ENCODE measurements at places on chromosomes 3 and 15.

GRCh38 chr3:187946163-187946691 is 201.0 kb upstream of the BCL6 start:
- DNase-seq = peak; percentile 71

DNA sequence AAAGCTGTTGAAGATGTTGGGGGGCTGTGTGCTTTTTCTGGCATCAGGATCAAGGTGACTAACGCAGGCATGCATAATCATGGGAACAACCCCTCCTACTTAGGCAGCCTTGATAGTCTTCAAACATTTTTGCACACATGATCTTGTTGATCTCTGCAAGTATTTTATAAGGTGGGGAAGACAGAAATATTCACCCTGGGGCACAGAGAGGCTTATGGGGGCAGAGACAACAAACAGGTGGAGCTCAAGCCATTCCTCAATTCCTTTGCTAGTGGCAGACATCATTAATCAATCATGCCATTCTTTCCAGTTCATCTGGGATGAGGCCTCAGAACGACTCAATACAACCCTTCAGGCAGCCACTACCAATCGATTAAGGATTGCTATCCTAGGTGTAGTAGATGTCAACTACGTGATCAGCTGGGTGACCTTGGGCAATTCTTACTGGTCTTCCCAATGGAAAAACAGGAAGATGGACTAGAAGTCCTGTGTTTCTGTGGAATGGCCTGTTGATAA is 110.3 kb upstream of the SMAD3 start:
- no peak for DNase-seq

DNA sequence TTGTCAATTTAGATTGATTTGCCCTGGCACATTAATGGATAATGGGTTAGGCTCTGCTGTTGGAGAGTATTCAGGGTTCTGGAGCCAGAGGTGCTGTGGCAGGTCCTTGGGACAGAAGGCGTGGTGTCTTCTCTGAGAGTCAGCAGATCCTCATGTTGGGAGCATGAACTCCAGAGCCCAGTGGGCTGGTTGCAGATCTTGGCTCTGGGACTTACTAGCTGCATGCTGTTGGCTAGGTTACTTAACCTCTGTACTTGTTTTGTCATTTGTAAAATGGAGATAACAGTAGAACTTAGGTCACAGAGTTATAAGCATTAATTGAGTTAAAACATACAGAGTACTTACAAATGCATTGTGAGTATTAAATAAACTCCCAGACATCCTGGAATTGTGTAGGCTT is 77.6 kb downstream of the CCK start:
- DNase-seq = no peak

DNA sequence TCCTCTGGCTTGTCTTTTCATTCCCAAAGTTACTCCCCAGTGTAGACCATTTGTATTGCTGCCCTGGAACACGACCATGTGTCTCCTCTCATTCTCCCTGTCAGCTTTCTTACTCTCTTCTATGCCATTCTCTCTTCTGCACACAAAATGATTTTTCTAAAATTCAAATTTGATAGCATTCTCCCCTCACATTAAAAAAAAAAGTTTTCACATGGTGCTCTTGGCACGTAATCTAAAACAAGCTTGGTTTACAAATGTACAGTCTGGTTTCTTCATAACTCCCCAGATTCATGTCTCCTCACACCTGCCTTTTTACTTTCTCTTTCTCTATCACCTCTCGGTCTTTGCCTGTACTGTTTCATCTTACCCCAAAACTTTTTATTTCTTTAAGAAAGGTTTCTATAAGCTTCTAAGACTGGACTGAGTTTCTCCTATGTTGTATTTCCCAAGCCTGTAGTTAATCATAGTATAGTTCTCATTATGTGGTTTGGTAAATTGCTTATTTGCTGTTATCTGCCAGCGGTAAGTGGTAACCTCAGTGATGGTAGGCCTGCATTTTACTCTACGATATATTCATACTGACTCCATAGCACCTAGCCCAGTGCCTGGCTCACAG is 31.2 kb downstream of the BCHE start:
- no peak for DNase-seq

GRCh38 chr3:67507584-67507983 is 146.8 kb downstream of the SUCLG2 start:
- DNase-seq = no peak

DNA sequence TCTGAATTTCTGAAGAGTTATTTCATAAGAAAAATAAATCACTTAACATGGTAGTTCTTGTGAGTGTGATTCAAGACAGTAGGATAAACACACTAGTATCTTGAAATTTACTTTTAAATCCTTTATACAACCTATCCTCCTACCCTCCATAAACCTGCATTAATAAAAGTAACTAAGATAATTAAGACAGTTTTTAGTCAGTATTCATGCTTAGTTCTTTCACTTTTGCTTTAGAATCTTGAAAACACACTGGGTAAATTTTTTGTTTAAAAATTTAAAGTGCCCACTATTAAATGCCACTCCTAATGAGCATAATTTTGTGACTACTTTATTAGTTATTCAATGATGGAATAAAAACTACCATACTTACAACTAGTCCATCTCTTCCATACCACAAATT is 28.8 kb downstream of the GOLIM4 start:
- DNase-seq = no peak

GRCh38 chr3:52119826-52120225 is 34.4 kb downstream of the POC1A start:
- no peak for DNase-seq

GRCh38 chr3:65233561-65233960 is 545.8 kb upstream of the ADAMTS9 start:
- no peak for DNase-seq

- DNase-seq = no peak
Measured at GRCh38 chr3:135191708-135192107, 396.6 kb downstream of the EPHB1 start.

DNA sequence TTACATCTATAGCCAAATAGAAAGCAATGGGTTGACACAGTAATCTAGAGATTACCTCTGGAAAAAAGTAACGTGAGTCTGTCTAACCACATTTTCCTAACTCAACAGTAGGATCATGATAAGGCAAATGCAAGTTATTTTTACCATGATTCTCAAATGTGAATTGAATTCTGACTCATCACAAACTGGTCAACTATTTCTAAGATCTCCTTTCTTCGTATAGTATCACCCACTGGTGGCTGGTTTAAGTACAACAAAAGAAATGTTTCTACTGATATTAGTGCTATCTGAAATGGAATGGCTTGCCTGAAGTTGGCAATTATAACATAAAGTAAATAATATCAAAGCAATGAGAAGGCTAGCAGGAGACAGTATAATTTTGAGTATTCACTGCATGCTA is 102.2 kb downstream of the ABI3BP start:
- peak; percentile 38 for DNase-seq

DNA sequence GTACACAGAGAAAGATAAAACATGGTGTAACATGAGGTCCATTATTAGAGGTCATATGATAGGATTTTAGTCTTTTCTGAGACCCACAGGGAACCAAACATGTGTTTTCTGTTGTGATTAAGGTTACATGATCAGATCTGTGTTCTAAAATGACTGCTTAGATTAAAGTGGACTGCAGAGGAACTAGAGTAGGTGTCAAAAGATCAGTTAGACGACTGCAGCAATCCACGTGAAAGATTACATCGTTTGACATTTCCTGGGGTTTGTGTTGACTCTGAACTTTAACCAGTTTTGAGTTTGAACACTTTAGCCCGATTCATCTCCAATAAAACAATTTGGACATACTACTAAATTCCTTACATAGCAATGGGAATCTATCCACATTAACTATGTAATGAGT is 5.1 kb downstream of the MIX23 start:
- DNase-seq = no peak

DNA sequence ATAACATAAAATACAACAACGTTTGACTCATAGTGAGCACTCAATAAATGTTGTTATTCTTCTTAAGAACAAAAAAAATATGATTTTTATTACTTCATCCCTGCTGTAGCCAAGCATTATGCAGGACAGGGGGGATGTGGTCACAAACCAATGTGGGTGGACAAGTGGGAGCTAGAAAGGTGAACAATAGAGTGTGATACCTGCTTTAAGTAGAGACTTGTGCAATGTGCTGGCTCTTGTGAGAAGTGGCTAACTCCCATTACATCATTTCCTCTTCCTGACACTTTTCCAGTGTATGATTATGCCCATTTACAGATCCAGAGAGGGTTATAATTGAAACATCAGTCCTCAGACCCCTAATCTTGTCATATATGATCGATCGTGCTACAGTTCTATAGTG is 193.6 kb downstream of the UBE2E2 start:
- no peak for DNase-seq

DNA sequence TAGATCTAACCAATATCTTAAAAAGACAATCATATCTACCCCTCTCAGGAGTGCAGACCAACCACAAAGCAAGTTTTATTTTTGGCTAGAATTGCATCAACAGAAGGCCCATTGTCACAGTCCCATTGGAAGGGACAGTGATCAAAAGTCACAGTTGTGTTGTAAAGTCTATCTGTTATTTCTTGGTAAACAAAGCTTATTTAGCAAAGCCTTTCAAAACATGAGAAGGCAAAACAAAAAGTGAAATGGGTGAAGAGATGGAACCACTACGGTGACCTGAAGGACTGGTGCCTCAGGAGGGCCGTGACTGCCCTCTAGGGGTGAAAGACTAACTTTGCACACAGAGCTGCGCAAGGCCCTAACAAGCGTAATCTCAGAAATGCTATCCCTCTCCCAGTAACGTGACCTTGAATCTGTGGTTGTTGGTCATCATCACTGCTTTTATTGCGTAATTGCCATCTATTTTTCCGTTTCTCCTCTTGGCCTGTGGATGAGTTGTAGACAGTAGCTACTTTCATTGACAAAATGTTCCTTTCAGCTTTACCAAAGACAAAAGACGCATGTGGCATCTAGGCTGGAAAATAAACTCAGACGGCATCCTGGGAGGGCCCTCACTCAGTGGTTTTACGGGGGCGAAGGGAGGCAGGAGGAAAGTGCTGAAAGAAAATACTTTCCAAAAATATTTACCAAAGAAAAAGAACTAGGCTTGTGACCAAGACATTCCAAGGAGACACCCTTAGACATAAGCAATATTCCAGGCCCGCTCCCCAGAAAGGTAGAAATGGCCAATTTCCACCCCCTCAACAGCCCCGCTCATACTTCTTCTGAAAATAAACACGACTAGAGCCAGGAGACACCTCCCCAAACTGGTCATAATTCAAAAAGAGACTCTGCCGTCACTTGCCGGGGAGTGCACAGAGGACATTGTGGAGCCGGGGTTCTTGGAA is 79.4 kb downstream of the FRMD4B start:
- peak; percentile 53 for DNase-seq

- no peak for DNase-seq
Measured at GRCh38 chr15:28103831-28104230, 4.7 kb upstream of the OCA2 start.

- no peak for DNase-seq
Measured at GRCh38 chr3:42511201-42511600, 8.8 kb downstream of the VIPR1 start.

DNA sequence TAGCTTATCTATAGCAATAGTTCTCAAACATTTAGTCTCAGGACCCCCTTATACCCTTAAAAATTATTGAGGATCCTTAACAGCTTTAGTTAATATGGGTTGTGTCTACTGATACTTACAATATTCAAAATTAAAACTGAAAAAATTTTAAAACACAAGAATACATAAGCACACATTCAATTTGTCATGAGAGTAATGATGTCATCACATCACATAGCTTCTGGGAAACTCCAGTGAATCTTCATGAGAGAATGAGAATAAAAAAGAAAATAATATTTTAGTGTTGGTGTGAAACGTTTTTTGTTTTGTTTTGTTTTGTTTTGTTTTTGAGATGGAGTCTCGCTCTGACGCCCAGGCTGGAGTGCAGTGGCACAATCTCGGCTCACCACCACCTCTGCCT is 25.2 kb upstream of the ACP3 start:
- DNase-seq = no peak

All from hepatic stellate cell (primary cell).